T-helper 2 cell (primary cell): ENCODE measurements at places on chromosomes 16 and 17.

GRCh38 chr16:23342083-23342640 lies 40.1 kb downstream of the SCNN1B start:
- no peak for DNase-seq

DNA sequence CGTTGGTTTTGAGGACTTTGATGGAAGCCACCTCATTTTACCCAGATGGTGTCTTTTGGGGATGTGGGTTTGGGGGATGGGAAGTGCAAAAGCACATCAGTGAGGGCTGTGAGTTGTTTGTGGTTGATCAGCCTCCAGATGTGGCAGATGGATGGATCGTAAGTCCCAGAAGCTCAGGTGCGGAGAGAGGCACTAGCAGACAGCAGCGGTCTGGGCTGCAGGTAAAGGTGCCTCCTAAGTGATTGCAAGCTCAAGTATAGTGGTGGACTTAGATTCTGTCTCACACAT lies 18.0 kb downstream of the HS3ST3B1 start:
- no peak for DNase-seq

DNA sequence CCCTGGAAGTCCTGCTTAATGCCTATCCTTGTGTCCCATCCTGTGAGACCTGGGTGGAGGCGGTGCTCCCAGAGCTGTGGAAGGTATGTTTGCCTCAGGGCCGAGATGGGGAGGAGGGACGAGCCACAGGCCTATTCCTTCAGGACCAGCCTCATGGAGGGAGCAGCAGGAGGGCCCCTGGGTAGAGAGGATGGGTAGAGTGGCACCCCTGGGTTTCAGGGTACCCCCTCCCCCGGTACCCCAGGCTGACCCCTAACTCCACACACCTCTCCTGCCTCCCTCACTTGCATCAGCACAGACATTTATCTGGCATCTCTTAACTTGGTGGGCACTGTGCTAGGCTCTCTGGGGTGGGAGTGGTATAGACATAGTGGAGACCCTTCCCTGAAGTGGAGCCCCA lies 7.1 kb downstream of the ASB16 start:
- DNase-seq, result no peak

DNA sequence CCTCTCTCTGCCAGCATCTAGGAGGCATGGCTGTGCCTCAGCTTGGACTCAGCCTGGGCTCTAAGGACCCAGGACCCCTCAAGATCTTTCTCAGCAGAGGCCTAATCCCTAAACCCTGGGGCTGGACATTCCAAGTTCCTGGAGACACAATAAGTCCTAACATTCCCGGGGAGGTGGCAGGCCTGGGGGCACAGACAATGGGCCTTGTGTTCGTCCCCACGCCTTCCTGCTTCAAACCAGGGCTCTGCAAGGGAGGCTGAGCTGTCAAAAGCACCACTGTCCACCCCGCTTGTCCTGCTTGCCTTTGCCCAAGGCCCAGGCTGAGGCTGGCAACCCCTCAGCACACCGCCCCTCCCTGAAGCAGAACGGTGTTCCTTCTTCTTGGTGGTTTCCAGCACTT lies 13.7 kb downstream of the SDK2 start:
- DNase-seq, result no peak

DNA sequence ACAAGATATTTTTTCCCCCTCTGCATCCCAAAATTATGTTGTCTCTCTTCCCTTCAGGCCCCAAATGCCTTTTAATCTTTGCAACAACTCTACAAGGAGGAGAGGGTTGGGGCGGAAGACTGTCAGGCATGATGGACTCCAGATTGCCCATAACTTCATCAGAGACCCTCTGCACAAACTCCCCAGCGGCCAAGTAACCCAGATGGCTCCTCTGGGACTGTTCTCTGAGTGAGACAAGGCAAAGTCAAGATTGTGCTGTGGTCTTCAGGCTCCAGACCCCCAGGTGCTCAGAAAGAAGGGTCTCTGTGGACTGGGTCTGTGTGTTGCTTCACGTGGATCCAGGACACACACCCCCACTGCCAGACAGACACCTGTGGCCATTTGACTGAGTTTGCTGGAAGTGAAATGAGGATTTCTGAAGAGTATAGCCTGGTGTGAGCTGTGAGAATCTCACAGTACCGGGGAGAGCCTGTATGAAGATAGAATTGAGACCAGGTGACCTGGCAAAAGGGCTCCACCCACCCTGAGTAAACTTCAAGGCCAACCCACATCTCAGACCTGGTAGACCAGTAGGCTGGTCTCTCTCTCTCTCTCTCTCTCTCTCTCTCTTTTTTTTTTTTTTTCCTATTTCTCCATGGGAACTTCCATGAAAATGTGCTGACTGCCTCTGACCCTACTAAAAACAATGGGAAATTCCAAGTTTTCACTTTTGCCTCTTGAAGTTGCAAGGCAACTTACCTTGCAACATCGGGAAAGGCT lies 354.1 kb downstream of the SOX9 start:
- no peak for DNase-seq

DNA sequence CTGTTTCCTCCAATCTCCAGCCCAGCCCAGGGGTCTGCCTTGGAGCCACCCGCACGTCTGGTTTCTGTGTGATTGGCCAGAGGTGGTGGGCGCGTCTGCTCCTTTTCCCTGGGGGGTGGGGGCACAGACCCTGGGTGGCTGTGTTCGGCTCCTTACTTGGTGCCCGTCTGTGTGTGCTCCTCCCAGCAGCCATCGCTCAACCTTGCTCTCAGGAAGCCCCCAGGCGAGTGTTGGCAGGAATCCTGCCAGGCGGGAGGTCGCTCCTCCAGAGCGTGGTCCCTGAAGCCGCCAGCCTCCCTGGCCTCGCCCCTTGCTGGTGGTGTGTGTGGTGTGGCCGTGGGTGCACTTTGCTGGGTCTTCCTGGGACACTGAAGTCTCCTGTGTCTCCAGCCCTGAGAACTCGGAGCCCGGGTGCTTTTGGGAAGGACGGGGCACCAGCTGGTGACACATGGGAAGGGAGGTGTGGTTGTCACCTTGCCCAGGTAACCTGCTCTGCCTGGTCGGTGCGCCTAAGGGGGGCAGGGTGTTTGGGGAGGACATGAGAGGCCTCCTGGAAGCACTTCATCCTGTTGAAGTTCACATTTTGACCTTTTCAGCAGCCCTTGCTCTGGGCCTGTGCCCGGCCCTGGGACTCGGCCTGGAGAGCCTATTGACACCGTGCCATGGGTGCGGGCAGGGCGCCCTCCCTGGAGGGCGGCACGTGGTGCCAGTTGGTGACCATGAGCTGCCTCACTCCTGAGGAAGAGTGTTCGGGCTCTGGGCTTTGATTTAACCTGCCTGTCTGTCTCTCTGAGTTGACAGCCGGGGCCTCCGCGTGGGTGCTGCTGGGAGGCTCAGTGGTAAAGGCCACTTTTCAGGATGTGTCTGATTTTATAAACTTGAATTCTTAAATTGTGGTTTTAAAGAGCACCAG lies 49.0 kb upstream of the ZNF750 start:
- DNase-seq, result no peak

DNA sequence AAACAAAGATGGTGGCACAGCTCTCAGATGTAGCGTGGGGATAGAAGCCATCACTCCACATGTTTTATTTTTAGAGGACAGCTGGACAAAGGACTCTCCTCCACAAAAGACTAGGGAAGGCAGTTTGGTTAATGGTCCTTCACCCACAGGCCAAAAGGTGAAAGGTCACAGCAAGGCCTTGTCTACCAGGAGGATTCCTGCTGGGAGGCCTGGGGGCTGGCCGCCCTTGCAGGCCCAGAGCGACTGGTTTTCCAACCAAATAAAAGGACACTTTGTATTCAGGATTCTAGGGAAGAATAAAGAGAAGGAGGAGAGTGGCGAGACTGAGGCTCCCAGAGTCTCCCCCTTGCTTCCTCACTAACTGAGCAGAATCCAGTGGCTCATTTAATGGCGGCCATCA lies 94.3 kb downstream of the AXIN2 start:
- no peak for DNase-seq

- no peak for DNase-seq
These were observed 101.7 kb downstream of the CDYL2 start for GRCh38 chr16:80702696-80703095.

DNA sequence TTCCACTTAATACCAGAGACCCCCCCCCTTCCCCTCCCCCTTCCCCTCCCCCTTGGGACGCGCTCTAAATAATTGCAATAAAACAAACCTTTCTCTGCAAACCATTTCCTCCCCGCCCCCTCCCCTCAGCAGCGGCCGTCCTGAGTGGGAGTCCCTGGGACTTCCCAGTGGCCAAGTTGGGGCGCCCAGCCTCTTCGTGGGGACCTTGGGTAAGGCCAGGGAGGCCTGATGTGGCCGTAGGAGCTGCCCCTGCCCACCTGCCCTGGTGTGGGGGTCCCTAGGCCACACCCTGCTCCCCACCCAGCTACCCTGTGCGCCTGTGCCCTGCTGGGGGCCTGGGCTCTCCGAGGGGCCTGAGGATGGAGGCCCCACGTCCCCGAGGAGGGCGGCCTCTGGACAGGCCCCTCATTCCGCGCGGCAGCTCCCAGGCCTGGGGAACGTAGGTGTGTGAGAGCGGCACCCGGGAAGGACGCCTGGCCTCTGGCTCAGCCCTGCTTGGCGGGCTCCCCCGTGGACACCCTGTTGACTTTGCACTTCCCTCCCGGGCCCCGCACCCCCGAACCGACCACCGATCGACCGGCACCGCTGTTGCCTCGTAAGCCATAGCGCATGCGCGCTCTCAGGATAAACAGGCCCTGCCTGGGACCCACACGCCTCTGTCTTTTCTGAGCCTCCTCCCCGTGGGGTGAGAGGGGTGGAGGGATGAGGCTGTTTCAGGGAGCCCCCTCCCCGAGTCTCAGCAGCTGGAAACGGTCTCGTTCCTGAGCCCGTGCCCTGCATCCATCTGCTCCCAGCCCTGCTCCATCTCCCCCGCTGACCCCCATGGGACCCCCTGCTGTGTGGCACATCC lies 9.0 kb downstream of the NTHL1 start:
- no peak for DNase-seq

DNA sequence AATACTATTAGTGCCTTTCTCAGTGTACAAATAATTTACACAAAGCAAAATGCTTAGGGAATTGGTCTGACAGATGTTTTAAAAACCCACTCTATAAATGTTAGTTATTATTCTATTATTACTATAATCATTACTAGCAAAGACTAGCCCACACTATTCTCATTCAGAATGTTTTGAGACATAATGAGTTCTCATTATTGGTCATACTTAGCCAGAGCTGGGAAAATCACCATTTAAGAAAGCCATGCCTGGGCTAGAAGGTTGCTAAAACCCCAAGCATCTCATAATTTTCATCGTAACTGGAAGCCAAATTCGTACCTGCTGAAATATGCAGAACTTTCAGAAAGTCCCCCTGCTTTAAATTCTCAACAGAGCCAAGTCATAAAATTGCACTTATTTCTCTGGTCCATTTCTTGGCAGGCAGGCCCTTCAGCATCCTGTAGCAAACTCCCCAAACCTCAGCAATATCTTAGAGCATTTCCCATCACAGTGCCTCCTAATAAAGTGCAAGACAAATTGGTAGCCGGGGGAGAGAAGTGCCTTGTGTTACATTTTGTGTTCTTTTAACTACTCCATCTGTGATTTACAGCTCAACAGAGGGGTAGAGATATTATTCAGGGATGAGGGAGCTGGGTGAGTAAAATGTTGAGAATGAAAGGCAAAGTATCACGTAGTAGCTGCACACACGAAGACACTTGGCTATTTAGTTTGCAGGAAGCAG lies 79.8 kb upstream of the ADAMTS18 start:
- no peak for DNase-seq

DNA sequence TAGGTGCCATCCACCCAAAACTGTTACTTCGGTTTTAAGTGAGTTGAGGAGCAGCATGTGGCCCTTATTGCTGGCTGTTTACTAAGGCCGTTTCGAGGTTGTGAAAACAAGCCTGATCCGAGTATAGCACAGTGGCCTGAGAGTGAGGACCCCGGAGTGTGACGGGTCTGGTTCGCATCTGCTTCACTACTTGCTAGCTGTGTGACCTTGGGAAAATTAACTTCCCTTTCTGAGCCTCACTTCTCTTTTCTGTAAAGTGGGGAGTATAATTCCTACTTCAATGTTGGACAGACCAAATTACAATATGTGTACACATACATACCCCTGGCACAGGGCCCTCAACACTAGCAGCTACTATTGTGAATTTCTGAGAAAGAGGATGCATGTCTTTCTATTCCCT lies 11.7 kb upstream of the HEATR6 start:
- no peak for DNase-seq

DNA sequence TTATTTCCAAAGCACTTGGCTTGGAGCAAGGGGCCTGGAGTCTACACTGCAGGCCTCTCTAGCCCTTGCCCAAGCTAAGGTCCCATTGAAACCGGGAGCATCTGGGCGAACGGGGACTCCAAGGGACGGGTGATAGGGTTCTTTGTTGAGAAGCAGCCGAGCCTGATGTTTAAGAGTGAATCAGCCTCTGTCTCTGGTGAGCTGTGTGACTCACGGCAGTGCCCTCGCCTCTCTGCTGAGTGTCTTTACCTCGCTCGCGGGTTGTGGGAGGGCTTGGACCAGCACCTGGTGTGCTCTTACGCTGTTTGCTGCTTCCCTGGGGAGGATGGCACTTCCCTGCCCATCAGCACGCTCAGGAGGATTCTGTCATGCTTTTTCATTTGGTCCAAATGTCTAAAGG lies 1.3 kb downstream of the HGS start:
- peak; percentile 34 for DNase-seq

GRCh38 chr17:70420861-70421445 lies 251.6 kb downstream of the KCNJ2 start:
- no peak for DNase-seq

DNA sequence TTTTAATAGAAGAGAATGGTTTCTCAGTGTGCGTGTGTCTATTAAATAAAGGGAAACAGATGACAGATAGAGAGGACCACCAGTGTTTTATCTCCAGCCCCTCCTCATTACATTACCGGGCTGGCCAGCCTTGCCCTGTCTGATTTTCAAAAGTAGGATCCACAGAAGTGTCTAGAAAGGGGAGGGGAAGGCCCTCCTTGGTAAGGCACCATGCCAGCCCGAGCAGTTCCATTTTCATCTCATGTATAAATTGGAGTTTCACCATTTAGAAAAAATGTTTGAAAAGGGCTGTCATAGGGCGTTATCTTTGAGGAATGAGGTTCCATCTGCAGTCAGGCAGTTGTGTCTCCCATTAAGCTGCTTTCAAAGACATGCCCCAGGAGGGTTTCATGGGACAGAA lies 96.7 kb downstream of the SOCS1 start:
- no peak for DNase-seq

- DNase-seq, result no peak
These were observed 76.8 kb downstream of the SEC14L1 start for GRCh38 chr17:77217566-77217965.

GRCh38 chr16:77551357-77551756 lies 116.5 kb upstream of the ADAMTS18 start:
- no peak for DNase-seq

GRCh38 chr16:88065747-88066142 lies 114.5 kb downstream of the BANP start:
- DNase-seq, result no peak

DNA sequence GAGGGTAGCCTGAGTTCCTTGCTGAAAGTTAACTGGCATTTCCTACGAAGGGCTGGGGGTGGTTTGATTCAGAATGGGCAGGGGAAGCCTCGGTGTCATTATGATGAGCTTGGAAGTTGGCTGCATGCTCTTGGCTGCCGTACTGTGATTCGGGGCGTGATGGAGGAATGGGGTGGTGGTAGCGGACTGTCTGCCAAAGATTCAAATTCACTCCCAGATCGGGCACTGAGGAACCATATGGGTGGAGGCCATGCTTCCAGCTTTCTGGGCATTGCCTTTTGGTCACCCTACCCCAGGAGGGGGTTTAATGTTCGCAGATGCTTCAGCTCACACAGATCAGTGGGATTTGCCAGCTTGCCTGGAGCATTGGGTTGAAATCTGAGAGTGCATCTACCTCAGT lies 492.8 kb upstream of the EEF2KMT start:
- no peak for DNase-seq
